Fibroblast of villous mesenchyme (primary cell): ENCODE measurements at places on chromosomes 5 and 9. TPM values are rescaled to one million over a fixed set of nuclear protein-coding genes. Genes with fewer than 3 reads are reported as not detected.

GRCh38 chr9:109708451-109708945 lies 71.5 kb upstream of the PALM2AKAP2 start:
- no peak for DNase-seq

DNA sequence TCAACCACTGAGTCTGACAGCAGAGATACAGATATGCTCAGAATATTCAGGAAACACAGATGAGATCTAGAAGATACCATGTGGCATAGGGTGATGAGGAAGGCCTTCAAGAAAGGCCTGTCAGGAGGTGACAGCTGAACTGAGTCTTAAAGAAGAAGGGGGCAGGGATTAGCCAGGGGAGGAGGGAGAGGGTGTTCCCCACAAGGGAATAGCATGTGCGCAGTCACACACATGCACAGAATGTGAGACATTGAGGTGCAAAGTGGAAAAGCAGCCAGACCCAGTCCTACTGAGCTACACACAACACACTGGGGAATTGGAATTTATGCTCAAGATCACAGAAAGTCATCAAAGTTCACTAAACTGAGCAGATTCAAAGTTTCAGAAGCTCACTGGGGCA lies 3.0 kb upstream of the SLC25A48 start:
- DNase-seq = no peak

KIF4B gene
- under 0.01 TPM in 1 of 2 replicates, not detected in the other for total RNA-seq

KCNV2 gene
- total RNA-seq = not detected in 2 replicates

WDR55 gene
- total RNA-seq = 30.9 and 41.5 TPM in 2 replicates
